ENCODE measurements at places on chromosomes 7 and 10. TPM values are rescaled to one million over a fixed set of nuclear protein-coding genes. Genes with fewer than 3 reads are reported as not detected.

DNA sequence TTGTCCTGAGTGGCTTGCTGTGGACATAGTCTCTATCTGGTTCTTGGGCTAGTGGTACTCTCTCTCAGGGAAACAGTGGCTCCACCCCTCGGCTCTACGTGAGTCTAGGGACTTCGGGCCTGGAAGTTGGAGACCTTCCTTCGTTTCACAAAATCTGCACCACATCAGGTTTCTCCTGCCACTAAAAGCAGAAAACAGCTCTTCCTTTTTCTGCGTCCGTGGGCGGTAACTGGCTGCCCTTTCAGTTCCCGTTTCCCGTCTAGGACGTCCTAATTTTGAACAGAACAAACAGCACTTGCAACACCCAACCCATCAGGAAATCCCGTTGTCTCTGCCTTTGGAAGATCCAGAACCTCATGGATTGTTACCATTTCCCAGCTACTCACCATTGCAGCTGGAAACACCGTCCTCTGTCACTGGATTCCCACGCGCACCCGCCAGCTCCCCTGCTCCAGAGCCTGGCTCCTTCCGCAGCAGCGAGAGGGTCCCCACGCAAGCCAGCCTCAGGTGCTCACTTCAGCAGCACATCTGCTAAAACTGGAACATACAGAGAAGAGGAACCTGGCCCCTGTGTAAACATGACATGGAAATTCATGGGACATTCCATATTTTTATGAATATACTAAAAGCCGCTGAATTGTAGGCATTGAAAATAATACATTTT lies 311.4 kb upstream of the AKR1E2 start:
- no peaks in the 10 kb centered on the region for H3K27me3 ChIP-seq
- no peaks in the 10 kb centered on the region for H3K36me3 ChIP-seq
- DNase-seq = no peak
- no peak overlapping the region for H3K4me3 ChIP-seq
- H3K4me1 ChIP-seq = no peaks in the 10 kb centered on the region
- no peak overlapping the region for H3K27ac ChIP-seq

DNA sequence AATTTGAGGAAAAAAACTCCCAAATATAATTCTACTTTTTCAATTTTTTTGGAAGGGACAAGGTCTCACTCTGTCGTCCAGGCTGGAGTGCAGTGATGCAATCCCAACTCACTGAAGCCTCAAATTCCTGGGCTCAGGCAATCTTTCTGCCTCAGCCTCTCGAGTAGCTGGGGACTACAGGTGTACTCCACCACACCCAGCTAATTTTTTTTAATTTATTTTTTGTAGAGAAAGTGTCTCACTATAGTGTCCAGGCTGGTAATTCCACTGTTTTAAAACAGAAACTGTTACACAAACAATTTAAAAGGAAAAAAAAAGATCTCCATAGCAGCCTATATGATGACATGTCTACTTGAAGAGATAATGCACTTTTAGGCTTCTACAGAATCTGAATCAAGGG lies 25.6 kb downstream of the EZH2 start:
- H3K36me3 ChIP-seq = no peaks in the 10 kb centered on the region
- H3K27me3 ChIP-seq = no peaks in the 10 kb centered on the region
- no peak overlapping the region for H3K4me3 ChIP-seq

GRCh38 chr7:2505401-2505800 lies 14.2 kb upstream of the LFNG start:
- H3K4me3 ChIP-seq = no peak overlapping the region
- peaks cover 34% of the 10 kb centered on the region for H3K4me1 ChIP-seq
- no peaks in the 10 kb centered on the region for H3K36me3 ChIP-seq
- DNase-seq = no peak

DNA sequence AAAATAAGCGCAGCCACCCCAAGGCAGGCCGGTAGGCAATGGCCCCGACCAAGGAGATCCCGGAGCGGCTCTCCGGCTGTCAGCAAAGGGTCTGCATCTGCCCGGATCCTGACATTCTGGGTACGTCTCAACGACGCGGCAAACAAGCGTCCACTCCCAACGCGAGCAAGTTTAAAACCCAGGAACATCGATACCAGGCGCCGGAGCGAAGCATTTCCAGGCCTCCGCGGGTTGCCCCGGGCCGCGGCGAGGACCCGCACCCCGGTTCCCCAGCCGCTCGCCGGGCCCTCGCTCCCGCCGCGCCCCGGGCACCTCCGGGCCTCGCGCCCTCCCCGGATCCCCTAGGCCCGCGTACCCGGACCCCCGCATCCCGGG lies 453 bp downstream of the URGCP start:
- no peak overlapping the region for H3K27ac ChIP-seq
- H3K4me1 ChIP-seq = peaks cover 7% of the 10 kb centered on the region
- no peaks in the 10 kb centered on the region for H3K36me3 ChIP-seq

GRCh38 chr7:127930341-127931328 lies 100.6 kb downstream of the LRRC4 start:
- no peak for DNase-seq
- H3K4me3 ChIP-seq = no peak overlapping the region
- H3K4me1 ChIP-seq = no peaks in the 10 kb centered on the region

Gene DIP2C
- 10.1 TPM for total RNA-seq

Measured in neural progenitor cell (in vitro differentiated cells).